ENCODE measurements at places on chromosomes 13 and 19. TPM values are rescaled to one million over a fixed set of nuclear protein-coding genes. Genes with fewer than 3 reads are reported as not detected.

The ZNF524 gene
- total RNA-seq: 13.3 TPM

The FXYD3 gene
- total RNA-seq: 25.8 TPM

The ELL gene
- total RNA-seq: 19.2 TPM

The ZNF418 gene
- 12.8 TPM for total RNA-seq

The ZNF225 gene
- 8.2 TPM for total RNA-seq

The KCNRG gene
- total RNA-seq: 5.7 TPM

The FGF9 gene
- total RNA-seq: 9.3 TPM

The ZNF44 gene
- total RNA-seq: 27.0 TPM

The ITPKC gene
- total RNA-seq: 21.0 TPM

The KIR3DL1 gene
- not detected for total RNA-seq

The PSG7 gene
- not detected for total RNA-seq

The PGLYRP2 gene
- total RNA-seq: not detected

The PRRG2 gene
- 5.0 TPM for total RNA-seq

The ZNF600 gene
- total RNA-seq: 3.6 TPM

The CNN1 gene
- 8.5 TPM for total RNA-seq

The C19orf73 gene
- total RNA-seq: not detected

The RNF225 gene
- not detected for total RNA-seq

The TICAM1 gene
- 5.0 TPM for total RNA-seq

The ODAD3 gene
- total RNA-seq: 0.64 TPM

The KCNN4 gene
- 3.7 TPM for total RNA-seq

The ZNF793 gene
- total RNA-seq: 11.4 TPM

All from metanephros (tissue), 2 donors.